ENCODE measurements at places on chromosomes 16 and 17.
A peak's percentile ranks its signal among the peaks of the same experiment; 100 is the strongest.

- no peak for DNase-seq
Observed at GRCh38 chr16:80915079-80915450, 91.6 kb downstream of the CMC2 start.

GRCh38 chr17:17971431-17972125 is 622 bp downstream of the TOM1L2 start:
- DNase-seq: peak; percentile 58

- no peak for DNase-seq
Observed at GRCh38 chr16:69812688-69813014, 50.5 kb downstream of the WWP2 start.

DNA sequence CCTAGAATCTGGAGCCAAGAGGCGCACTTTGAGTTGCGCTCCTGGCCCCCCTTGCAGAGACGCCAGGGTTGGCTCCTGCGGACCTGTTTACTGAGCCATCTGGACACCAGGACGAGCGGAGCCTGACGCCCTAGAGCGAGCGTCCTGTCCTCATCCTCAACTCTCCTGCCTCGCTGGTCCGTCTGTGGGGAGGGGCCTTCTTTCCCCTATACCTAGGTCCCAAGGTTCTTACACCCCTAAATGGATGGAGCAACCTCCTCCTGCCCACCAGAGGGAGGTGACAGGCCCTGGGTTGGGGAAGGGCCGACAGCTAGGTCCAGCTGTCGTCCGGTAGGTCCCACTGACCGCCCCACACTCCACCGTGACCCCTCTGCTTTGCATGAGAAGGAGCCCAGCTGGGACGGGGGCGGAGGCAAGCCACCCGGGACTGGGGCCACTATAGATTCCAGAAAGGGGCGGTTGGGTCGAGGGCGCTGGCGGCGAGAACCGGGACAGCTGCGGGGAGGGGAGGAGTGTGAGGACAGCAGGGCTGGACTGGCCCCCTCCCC is 3.1 kb upstream of the LHX1 start:
- no peak for DNase-seq

DNA sequence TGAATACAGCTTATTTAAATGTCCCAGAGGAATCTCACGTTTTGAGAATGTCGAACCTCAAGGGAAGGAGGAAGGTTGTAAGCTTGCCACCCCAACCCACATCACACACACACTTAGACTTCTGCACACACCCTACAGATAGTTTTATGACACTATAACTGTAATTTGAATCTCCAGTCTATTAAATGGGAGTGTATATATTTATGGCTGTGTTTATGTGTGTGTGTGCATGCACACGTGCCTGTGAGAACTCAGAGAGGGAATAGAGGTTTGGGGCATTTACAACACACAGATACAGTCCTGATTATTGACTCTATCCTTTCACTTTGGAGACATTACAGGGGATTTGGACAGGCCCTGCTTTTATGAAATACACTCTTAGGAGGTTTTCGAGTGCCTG is 171.5 kb upstream of the MAF start:
- no peak for DNase-seq

DNA sequence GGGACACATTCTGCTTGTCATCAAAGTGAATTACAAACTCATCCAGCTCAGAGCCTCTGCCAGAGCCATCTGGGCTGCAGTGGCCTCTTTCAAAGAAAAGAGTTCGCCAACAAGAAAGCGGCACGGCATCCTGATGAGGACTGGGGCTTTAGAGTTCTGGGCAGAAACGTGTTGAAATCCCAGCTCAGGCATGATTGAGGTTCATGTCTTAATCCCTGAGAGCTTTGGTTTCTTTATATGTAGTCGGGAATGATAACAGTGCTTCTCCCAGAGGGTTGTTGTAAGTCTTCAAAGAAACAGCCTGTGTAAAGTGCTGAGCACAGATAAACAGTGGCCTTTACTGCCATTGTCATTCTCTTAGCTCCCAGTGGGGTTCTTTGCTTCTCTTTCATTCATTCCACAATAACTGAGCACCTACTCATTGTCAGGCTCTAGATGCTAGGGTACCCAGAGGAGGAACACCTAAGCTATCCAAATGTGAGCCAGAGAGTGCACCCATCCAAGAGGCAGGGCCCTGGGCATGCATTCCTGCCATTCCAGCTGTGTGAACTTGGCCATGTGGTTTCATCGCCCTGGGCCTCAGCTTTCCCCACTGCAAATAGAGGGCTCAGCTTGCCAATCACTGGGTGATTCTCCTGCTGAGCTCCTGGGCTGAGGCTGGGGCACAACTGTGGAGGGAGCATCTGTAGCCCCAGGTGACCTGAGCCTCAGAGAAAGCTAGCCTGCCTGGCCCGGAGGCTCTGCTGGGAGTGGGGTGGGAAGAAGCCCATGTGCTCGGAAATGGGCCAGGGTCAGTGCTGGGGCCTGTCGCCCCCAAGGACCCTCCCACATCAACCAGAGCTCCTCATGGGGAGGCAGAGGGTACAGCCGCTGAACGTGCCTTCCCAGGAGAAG is 38.3 kb upstream of the CRHR1 start:
- no peak for DNase-seq

DNA sequence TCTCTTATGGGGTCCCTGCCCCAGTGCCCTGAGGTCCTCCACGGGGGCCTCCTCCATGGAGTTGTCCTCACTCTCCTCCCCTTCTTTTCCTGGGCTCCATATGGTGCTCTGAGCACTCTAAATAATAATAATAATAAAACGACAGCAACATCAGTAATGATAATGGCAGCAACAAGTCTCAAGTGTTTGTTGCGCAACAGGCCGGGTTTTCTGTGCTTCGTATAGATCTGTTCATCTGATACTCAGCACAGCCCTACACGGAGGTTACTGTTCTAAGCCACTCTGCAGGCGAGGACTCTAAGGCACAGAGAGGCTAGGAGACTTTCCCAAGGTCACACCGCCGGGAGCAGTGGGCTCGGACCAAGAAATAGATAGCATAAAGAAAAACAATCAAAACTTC is 13.7 kb downstream of the CIBAR2 start:
- no peak for DNase-seq

GRCh38 chr16:66120656-66121055 is 245.8 kb upstream of the CDH5 start:
- DNase-seq: no peak

DNA sequence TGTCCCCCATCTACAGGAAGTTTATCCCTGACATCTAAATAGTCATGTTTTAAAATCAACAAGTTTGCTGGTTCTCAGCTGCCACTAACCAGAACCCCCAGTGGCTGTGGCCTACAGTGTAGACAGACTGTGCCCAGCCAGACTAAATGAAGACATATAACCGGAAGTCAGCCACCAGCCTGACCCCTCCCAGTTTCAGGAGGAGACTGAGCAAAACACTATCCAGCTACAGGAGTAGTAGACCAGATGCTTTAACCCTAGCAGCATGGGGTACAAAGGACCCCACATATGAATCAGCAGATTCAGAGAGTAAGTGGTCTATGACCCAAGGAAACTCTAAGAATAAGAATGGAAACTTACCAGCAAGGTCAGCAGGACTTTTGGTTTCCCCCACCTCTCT is 83.4 kb downstream of the HIC1 start:
- DNase-seq: peak; percentile 59

DNA sequence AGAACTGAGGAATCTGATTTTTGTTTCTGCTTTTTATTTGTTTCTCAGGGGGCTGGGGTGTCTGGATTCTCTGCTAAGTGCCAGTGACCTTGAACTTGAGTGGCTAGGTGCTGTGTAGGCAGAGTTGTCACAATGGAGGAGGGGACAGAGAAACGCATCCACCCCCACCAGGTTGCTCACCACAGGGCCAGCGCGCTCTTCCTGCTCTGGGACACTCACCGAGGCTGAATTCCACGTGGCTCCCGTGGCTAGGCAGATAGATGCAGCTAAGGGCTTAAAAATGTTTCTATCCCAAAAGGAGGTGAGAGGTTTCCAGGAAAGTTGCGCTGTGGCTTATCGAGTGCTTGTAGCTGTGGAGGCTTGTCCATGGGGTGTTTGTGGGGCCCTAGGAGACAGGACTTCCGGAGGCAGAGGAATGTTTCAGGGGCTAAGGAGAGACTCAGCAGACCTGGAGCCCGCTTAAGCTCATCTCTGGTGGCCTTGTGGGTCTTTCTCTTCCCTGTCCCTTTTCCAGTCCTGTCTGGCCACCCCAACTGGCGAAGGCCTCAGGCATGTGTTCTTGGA is 36.8 kb downstream of the ADCY7 start:
- DNase-seq: no peak

GRCh38 chr16:17362183-17362582 is 108.6 kb downstream of the XYLT1 start:
- DNase-seq: no peak

- DNase-seq: peak; percentile 38
Observed at GRCh38 chr17:6413065-6413464, 21.9 kb downstream of the AIPL1 start.

Data from RPMI8226 (cell line).